ENCODE measurements at places on chromosomes 16 and 17.

DNA sequence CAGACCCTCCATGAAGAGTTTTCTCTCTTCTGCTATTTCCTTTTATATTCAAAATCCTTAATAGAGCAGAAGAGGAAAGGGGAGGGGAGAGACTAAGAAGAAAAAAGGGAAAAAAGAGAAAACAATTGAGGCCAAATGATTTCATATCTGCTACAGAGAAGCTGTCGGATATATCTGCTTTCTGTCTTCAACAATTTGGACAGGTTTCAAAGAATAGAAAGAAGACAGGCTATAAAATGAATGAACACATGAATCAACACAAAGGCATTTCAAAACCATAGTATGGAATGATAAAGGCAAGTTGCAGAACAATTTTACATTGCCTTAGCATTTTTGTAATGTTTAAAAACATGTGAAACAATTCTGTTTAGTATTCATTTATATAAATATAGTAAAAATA is 4.7 kb upstream of the CMTR2 start:
- no peak for DNase-seq

- DNase-seq: peak; percentile 3
These were observed 25.5 kb upstream of the CDH1 start for GRCh38 chr16:68711421-68712139.

DNA sequence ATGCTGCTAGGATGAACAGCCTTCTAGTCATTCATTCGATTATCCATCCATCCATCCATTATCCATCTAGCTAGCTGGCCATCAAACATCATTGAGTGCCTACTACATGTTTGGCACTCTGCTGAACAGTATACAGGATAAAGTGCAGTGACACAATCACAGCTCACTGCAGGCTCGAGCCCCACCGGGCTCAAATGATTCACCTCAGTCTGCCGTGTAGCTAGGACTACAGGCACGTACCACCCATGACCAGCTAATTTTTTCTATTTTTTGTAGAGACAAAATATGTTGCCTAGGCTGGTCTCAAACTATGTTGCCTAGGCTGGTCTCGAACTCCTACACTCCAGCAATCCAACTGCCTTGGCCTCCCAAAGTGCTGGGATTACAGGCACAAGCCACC is 50.0 kb downstream of the SSH2 start:
- DNase-seq: no peak

- DNase-seq: no peak
These were observed 478.8 kb downstream of the NPIPA7 start for GRCh38 chr16:16857603-16858283.

GRCh38 chr16:67339453-67339852 is 12.8 kb downstream of the LRRC36 start:
- no peak for DNase-seq
